Pancreas (tissue), 10 donors: ENCODE measurements at places on chromosomes 13 and 19. TPM values are rescaled to one million over a fixed set of nuclear protein-coding genes. Genes with fewer than 3 reads are reported as not detected.

- H3K4me3 ChIP-seq: no peak overlapping the region
- H3K36me3 ChIP-seq: no peaks in the 10 kb centered on the region
- no peaks in the 10 kb centered on the region for H3K27me3 ChIP-seq
- no peak for DNase-seq
- no peaks in the 10 kb centered on the region for H3K4me1 ChIP-seq
Measured at GRCh38 chr19:42090672-42091071, 14.7 kb downstream of the ZNF574 start.

- H3K27me3 ChIP-seq: no peaks in the 10 kb centered on the region
- no peaks in the 10 kb centered on the region for H3K36me3 ChIP-seq
- peak; percentile 54 for DNase-seq
Measured at GRCh38 chr13:74288361-74288911, 154.2 kb upstream of the KLF12 start.

GRCh38 chr13:51688937-51689662 lies 104.8 kb downstream of the WDFY2 start:
- DNase-seq: no peak
- peak overlapping the region; percentile 52 for H3K27ac ChIP-seq
- no peaks in the 10 kb centered on the region for H3K27me3 ChIP-seq
- no peaks in the 10 kb centered on the region for H3K36me3 ChIP-seq
- H3K4me3 ChIP-seq: no peak overlapping the region

DNA sequence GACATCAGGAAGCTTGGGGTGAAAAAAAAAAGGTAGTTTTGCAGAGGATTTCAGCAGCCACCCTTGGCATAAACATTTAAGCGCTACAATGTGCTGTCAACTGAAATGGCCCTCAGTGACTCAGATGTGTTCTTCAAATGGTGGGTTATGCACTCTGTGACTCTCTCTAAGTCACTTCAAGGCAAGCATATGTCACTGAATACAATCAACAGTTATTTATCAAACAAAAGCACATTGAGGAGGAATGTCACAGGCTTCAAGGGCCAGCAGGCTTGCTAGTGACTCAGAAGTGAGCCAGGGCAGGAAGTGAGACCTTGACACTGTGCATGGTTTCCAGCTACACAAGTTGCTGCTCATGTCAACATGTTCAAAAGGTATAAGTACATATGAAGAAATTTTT lies 523.7 kb upstream of the HTR2A start:
- no peaks in the 10 kb centered on the region for H3K4me1 ChIP-seq
- no peak for DNase-seq
- no peaks in the 10 kb centered on the region for H3K27me3 ChIP-seq
- no peak overlapping the region for H3K4me3 ChIP-seq

DNA sequence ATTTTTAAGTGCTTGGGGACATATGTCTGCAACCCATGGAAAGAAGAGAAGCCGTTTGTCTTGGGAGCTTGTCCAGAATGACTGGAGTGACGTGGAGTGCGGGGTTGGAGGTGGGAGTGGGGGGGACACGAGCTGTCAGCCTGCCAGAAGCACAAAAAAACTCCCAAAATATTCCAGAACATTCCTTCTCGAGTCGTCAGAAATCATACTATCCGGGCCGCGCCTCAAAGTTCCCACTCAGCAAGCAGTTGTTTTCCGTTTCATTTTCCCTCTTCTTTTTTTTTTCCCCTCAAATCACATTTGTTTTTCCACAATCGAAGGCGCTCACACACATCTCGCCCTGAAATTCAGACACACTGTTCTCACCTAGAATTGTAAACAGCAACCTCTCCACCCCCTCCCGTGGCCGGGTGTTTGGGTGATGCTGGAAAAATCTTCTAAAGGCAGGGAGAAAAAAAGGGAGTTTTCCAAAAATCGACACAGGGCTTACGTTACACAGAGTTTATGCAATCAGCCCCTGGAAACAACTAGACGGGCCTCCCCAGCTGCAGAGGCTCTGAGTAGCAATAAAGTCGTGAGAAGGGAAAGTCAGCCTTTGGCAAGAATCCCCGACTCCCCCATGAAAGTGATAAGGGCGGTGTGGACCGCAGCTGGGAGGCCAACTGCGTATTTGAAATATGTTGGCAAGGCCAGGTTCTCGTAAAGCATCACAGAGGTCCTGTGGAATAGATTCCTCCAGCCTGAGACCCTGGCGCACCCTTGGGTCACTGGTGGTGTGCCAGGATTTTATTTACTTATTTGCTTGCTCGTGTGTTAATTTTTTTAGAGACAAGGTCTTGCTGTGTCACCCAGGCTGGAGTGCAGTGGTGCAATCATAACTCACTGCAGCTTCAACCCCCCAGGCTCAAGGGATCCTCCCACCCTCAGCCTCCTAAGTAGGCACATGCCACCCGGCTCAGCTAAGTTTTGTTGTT lies 31.2 kb upstream of the KLF2 start:
- H3K4me1 ChIP-seq: no peaks in the 10 kb centered on the region
- H3K4me3 ChIP-seq: no peak overlapping the region
- DNase-seq: peak; percentile 41
- H3K36me3 ChIP-seq: no peaks in the 10 kb centered on the region

- no peaks in the 10 kb centered on the region for H3K36me3 ChIP-seq
- peaks cover 6% of the 10 kb centered on the region for H3K4me1 ChIP-seq
- H3K4me3 ChIP-seq: peak overlapping the region; percentile 47
- H3K27me3 ChIP-seq: no peaks in the 10 kb centered on the region
Measured at GRCh38 chr19:49339301-49340068, 4.3 kb downstream of the CD37 start.

GRCh38 chr13:79803989-79804388 lies 323.0 kb downstream of the NDFIP2 start:
- no peaks in the 10 kb centered on the region for H3K4me1 ChIP-seq
- H3K27ac ChIP-seq: no peak overlapping the region
- no peaks in the 10 kb centered on the region for H3K36me3 ChIP-seq
- no peak overlapping the region for H3K4me3 ChIP-seq
- DNase-seq: no peak

ADGRE3 gene
- 0.41 TPM for total RNA-seq

ZNF99 gene
- not detected for total RNA-seq
